ENCODE measurements at places on chromosomes 2 and 18.

DNA sequence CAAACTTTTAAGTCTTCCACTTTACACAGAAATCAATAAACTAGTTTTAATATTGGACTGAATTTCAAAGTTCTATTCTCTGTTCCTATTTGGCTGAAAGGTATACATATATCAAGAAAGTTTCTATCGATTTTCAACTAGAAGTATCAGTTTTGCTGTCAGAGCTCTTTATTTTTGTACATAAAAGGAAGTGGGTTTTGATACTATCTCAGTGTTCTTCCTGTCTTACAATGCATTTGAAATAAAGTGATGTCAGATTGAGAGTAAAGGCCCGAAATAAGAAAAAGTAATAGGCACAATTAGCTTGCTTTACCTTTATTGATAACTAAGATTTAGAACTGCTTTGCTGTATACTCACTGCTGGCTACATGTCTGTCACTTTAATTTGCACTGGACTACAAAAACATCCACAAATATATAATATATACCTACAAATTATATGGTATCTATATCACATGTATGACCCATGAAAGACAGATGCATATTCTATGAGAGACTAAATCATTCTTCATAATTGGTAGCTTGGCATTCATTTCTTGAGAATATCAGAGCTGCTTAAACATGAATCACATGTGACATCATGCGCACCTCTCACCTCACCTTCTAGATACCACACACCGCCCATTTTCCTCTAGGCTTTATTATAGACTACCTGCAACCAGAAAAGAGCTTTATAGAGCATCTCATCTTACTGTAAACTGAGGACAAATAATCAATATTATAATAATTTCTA is 83.6 kb downstream of the ASXL2 start:
- DNase-seq: peak; percentile 6

DNA sequence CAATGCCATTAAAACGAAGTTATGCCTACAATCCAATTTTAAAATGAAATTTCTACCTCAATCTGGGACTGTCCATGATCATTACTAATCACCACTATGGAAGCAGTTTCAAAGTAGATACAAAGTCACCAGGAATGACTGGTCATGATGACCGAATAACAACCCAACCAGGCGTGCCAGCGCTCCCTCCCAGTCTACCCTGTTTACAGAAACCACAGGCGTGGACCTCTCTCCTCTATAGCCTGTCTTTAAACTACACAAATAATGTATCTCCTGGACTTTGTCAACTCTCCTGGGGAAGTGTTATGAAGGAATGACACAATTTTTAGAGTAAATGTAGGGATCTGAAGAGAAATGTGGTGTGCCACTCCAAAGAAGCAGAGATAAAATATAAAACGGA is 150.2 kb downstream of the SRBD1 start:
- DNase-seq: no peak

DNA sequence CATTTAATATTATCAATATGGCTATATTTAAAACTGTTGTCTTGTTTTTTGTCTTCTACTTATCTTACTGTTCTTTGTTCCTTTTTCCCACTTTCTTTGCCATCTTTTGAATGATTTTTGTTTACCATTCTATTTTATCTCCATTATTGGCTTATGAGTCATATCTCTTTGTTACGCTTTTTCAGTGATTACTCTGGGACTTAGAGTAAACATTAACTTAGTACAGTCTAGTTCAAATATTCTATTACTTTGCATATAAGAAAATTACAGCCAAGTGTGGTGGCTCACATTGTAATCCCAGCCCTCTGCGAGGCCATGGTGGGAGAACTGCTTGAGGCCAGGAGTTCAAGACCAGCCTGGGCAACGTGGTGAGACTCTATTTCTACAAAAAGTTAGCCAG is 26.1 kb downstream of the ADCY3 start:
- DNase-seq: no peak

- DNase-seq: no peak
These were observed 32.8 kb downstream of the KATNAL2 start for GRCh38 chr18:46950064-46950656.

DNA sequence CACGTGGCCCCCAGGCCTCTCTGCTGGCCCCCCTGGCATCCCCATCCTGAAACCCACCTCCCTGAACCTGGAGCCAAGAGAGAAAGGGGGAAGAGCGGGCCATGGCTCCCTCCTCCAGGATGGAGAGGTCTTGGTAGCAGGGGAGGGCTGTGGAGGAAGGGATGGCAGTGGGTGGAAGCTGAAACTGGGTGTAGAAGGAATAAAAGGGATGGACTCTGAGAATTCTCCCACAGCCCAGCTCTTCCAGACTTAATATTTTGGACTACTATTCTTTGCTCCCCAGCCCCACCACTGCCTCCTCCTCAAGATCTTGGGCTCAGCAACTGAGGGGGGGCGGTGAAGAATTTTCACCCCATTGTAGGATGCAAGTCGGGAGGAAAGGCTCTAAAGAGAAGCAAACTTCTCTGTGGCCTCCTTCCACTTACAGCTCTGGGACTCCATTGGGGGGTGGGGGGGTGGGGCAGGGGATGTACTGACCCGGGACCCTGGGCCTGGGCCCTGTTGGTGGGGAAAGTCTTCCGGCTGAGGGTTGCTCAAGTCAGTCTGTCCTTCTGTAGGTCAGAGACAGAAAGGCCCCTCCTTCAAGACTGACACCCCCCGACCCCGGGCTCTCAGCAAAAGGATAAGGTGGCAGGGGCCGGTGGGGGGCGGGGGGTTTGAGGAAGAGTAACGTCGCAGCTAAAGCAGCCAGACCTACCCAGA is 501 bp downstream of the TNS1 start:
- DNase-seq: no peak

Data from KG1 (cell line).